ENCODE measurements at places on chromosomes 3 and 15. TPM values are rescaled to one million over a fixed set of nuclear protein-coding genes. Genes with fewer than 3 reads are reported as not detected.

KBTBD12 gene
- under 0.01 TPM for total RNA-seq

STRA6 gene
- total RNA-seq: 0.18 TPM

DNA sequence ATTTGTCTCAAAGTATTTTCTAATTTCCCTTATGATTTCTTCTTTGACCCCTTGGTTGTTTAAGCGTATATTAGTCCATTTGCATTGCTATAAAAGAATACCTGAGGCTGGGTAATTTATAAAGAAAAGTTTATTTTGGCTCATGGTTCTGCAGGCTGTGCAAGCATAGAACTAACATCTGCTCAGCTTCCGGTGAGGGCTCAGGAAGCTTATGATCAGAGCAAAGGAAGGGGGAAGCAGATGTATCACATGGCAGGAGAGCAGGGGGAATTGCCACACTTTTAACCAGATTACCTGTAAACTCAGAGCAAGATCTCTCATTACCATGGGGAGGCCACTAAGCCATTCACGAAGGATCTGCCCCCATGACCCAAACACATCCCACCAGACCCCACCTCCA is 148.2 kb downstream of the PDE8A start:
- DNase-seq: no peak

DNA sequence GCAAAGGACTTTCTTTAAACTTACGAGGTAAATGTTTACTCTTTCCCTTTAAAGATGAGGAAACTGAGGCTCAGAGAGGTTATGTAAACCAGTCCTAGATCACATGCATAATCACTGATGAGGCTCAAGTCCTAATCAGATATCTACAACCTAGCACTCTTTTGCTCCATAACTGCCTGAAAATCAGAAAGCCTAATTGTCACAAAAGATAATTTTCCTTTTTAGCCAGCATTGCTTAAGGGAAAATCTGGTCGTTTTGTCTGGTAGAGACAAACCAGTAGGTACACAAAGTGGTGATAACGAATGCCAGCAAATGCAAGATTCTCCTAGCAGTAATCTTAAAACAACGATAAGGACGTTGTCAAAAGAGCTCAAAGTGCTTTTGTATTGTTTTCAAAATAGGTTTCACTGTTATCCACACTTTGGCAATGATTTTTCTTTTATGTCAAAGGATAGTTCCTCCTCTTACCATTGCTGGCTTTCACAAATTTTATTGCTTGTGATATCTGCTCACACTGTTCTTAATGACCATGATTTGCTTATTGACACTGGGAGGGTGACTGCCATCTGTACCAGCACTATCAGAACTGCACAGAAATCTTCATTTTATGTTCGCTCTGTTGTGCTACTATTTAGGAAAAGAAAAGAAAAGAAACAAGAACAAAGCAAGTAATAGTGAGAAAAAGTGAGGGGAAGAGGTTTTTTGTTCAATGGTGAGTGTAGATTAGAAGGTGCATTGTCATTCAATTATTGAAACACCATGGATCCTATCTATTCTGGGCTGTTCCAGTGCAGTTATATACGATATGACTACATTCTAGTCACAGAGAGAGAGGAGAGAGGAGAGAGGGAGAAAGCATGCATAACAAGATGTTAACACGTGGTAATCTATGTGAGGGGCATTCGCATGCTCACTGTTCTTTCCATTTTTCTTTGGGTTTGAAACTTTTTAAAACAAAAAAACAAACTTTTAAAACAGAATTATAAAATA is 13.7 kb downstream of the IQCH start:
- DNase-seq: no peak

- no peak for DNase-seq
Observed at GRCh38 chr3:119279584-119280243, 14.5 kb upstream of the ARHGAP31 start.
